Kidney capillary endothelial cell (primary cell): ENCODE measurements at places on chromosomes 3 and 15.

DNA sequence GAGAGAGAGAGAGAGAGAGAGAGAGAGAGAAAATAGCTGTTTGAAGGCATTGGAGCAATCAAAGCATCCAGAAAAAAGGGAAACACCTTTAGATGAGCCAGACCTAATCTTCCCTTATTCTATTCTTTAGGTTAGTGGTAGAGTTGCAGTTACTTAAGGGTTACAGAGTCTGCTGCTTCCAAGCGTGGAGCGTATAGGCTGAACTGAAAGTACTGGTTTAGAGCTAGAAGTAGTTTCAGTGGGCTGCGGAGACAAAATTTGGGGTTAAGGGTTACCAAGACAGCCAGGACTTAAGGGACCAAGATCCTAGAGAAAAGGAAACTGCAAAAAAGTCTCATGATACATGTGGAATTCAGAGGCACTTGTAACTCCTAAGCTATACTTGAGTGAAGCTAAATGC is 66.1 kb upstream of the MEIS2 start:
- DNase-seq = no peak

DNA sequence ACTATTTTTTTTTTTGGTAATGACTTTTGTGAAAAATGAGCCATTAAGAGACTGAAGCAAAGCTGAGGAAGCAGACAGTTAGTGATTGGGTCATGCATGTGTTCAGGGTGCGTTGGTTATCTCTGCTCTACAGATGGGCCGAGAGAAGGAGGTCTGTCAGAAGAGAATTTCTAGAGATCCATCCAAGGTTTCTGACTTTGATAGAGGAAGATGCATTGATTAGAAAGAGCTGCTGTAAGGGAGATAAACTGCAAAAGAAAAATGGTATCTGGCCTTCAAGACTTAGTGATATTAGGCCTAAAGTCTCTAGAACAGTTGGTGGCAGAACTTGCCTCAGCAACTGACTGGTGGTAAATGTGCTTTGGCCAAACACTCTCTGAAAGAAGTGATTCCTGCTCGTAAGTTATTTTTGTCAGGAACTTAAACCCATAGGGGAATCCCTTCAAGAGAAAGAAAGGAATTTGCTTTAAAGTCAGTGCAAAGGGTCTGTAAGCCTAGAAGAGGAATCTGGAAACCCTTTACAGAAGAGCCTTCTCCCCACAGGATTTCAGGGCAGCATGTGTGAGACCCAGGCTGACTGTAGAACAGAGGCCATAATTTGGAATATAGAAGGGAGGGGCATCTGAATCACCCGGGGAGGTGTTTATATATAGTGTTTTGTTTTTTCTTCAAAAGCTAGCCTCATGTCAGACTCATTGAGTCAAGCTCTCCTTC is 67.8 kb downstream of the OPA1 start:
- no peak for DNase-seq

DNA sequence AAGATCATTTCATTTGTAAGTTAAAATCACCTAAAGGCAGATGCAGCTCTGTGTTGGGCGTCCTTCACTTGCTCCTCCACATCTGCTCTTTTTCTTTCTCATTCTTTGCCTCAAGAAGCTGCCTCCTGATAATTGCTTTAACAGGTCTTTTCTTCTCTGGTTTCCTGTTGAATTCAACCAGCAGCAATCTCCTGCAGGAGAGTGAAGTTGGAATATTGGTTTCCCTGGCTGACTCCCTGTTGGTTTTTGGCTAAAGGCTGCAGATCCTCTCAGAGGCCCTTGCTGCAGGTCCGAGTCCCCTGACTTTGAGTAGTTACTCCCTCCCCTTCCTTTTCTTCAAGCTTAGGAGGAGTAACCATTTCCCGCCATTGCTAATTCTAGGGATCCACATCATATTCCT is 4.2 kb downstream of the TP63 start:
- no peak for DNase-seq

- no peak for DNase-seq
Measured at GRCh38 chr3:40985195-40985594, 214.1 kb upstream of the CTNNB1 start.

DNA sequence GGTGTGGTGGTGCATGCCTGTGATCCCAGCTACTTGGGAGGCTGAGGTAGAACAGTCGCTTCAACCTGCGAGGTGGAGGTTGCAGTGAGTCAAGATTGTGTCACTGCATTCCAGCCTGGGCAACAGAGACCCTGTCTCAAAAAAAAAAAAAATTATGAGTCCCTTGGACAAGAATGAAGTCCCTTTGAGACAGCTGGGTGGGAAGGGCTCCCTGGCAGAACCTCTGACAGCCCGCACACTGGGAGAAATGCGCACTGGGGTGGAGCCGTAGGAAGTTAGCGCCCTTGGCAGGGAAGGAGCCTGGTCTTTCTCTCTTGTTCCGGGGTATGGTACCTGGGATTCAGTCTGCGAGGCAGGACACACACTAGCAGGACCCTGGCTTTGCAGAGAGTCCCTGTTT is 51.4 kb downstream of the SLC30A4 start:
- no peak for DNase-seq

GRCh38 chr3:196149831-196150301 is 61.3 kb downstream of the ZDHHC19 start:
- DNase-seq = no peak

DNA sequence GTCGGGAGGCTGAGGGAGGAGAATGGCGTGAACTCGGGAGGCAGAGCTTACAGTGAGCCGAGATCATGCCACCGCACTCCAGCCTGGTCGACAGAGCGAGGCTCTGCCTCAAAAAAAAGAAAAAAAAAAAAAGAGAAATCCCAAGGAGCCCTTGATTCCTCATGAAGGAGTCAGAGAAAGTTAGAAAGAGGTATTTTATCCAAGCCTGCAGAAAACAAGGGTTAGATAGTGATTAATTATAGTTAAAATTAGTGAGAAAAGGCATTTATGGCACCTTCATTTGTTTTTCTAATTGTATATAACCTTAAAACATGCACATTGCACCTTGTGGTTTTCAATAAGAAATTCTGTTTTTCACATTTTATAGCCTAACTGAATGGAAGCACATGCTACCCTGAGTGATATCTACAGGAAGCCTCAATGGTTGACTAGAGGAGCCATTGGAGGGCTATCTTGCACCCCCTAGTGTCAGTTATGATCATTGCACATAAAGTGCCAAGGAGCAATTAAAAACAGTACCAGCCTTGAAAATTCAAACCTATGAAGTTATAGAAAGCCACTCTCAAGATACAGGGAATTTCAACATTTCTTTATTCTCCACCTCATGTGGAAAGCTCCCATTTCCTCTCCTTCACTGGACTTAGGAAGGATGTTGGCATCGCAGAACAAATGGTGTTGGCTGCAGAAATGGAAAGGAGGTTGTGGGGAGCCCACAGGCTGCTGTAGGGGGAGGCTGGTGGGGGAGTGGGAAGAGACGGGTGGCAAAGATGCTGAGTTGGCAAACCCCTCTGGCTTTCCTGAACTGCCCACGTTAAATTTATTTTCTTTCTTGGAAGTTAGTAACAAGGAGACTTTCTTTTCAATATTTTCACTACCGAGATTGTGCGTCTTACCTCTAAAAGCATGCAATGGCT is 48.5 kb downstream of the ITGA11 start:
- DNase-seq = peak; percentile 59

DNA sequence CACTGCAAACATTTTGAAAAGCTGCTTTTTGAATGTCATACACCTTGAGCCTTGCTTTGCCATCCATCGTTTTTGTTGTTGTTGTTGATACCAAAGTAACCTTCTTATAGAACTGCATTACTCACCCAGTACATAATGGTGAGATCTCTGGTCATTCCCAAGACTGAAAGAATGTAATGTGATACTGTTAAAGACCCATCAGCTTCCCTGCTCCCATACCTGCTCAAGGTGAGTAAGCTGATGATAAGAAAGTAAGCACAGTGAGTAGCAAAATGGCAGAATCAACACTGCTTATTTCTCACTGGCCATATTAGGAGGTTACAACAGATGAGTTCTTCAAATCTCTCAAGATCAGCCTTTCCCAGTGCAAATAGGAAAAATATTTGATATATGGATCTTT is 89.8 kb downstream of the CADPS start:
- DNase-seq = no peak

- no peak for DNase-seq
Measured at GRCh38 chr3:11130385-11130784, 23.9 kb upstream of the HRH1 start.

GRCh38 chr3:100289339-100289738 is 28.5 kb downstream of the TBC1D23 start:
- peak; percentile 57 for DNase-seq

DNA sequence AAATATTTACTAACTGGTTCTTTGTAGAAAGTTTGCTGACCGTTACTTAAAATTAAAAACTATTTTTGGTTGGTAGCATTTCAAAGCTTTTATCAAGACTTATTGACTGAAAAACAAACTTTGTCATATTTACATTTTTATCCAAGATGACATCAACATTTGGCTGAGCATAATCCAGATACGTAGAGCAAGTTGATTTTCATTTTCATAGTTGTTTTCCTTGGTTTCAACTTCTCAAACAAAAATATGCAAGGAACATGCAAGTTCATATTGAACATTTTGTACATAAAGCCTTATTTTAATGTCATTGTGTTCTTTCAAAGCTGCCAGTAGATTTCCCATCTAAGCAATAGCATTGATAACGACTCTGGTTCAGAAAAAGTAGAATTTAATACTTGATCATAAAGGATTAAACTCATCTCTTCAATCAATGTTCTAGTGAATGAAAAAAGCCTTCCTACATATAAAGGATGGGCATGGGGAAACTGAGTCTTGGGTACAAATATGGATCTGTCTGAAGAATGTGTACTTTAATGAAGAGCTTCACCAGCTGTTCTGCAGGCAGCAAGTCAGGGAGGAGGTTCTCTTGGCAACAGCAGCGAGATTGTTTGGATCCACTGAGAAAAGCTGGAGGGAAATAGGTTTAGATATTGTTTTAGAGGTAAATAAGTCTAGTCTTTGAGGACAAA is 5.6 kb downstream of the RAB8B start:
- no peak for DNase-seq

DNA sequence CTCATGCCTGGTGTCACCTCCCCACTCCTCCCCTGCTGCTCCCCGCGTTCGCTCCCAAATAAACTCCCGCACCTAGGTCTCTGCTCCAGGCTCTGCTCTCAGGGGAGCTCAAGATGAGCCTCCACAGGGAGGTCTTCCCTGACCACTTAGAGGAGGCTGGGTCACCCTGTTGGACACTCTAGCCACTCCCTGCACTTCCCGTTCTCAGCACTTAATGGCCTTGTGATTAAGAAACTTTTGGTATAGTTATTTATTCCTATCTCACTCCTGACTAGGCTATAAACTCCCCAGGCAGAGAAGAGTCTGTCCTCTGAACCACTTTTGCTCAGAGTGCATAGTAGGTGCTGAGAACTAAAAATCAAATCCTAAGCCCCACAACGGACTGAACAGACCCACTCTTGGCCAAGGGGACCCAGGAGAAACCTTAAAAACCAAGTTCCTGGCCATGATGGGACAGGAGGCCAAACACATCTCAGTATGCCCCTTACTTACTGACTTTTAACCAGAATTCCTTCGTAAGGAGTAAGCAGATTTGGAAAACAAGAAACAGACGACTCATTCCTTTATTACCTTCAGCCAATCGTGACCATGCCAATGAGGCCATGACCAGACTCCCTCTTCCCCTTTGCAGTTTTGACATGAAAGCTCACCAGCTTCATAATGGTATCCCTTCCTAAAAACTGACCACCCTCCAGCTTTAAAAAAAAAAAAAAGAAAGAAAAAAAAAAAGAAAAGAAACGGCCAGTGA is 69.0 kb upstream of the HRH1 start:
- no peak for DNase-seq

- DNase-seq = no peak
Measured at GRCh38 chr15:31732726-31733125, 297.6 kb upstream of the CHRNA7 start.

DNA sequence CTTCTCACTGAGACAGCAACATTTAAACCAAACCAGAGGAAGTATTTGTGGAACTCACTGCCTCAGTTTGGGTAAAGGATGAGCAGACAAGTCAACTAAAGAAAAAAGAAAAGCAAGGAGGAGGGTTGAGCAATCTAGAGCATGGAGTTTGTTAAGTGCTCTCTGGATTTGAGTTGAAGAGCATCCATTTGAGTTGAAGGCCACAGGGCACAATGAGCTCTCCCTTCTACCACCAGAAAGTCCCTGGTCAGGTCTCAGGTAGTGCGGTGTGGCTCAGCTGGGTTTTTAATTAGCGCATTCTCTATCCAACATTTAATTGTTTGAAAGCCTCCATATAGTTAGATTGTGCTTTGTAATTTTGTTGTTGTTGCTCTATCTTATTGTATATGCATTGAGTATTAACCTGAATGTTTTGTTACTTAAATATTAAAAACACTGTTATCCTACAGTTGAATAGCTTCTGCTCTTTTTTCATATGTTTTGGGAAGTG is 23.3 kb downstream of the CLDN18 start:
- DNase-seq = no peak

GRCh38 chr3:182731764-182732163 is 61.5 kb upstream of the ATP11B start:
- no peak for DNase-seq

GRCh38 chr15:59436774-59437141 is 1.2 kb upstream of the FAM81A start:
- DNase-seq = no peak

DNA sequence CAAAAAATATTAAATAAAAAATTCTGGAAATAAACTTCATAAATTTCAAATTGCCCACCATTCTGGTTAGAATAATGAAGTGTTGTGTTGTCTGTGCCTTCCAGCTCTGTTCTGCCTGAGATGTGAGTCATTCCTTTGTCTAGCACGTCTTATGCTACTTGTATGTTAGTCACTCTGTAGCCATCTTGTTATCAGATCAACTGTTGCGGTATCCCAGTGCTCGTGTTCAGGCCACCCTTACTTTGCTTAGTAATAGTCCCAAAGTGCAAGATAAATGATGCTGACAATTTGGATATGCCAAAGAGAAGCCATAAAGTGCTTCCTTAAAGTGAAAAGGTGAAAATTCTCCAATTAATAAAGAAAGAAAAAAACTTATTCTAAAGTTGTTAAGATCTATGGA is 527.5 kb downstream of the NAALADL2 start:
- DNase-seq = peak; percentile 13

- DNase-seq = no peak
Measured at GRCh38 chr15:34640661-34641060, 57.2 kb upstream of the GOLGA8B start.

DNA sequence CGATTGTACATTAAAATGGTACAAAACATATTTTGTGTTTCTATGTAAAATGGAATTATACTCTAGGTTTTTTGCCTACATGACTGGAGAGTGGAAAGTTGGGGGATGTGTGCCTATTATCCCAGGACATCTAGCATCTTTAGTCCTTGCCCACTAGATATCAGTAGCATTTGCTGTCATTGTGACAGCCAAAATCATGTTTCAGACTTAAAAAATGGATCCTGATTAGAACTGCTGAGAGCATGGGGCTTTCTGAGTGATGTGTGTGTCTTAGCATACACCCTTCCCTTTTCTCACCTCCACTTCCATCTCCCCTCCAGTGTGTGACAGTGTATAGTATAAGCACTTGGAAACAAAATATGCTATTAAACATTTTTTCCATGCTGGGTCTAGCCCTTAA is 13.3 kb downstream of the ARMC8 start:
- no peak for DNase-seq

DNA sequence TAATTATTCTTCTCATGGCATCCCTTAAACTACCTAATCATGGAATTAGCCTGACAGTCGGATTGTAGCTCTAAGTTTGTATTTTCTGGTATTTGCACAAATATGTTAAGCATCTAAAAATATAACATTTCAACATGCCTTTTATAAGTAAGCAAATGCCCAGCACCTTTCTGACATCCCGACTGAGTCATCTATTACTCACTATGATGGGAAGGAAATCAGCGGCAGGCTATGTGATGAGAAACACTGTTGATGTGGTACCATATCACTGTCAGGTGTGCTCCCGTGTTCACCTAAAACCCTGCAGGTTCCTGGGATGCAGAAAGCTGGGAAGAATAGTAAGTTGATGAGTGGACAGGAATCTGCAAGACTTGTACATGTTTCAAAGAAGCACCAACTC is 367.8 kb upstream of the IL12A start:
- DNase-seq = peak; percentile 80
